Renal pelvis (tissue), 12 donors: ENCODE measurements at places on chromosomes 7 and 10.

DNA sequence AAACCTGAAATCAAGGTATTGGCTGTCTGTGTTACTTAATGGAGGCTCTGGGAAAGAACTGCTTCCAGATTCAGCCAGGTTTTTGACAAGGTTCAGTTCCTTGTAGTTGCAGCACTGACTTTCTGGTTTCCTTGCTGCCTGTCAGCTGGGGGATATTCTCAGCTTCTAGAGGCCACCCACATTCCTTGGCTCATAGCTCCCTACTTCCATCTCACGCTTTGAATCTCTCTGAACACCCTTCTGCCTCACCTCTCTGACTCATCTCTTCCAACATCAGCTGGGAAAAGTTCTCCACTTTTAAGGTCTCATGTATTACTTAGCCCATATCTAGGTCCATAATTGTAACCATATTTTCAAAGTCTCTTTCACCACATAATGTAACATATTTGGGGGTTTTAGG, 22.9 kb upstream of the GPR22 start:
- no peak for DNase-seq

DNA sequence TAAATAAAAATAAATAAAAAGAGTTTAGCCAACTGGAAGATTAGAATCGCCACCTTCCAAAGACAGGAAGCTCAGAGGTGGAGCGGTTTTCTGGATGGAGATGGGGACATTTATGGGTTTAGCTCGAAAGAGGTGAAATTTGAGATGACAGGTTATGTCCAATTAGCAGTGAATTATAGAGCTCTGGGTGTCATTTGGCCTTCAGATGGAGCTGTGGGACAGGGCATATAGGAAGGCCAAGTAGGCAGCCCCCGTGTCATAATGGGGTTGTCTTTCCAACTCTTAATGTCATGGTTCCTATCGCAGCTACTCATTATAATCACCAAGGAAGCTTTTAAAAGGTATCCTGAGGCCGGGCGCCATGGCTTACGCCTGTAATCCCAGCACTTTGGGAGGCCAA, 21.0 kb upstream of the EEPD1 start:
- DNase-seq = peak; percentile 43

DNA sequence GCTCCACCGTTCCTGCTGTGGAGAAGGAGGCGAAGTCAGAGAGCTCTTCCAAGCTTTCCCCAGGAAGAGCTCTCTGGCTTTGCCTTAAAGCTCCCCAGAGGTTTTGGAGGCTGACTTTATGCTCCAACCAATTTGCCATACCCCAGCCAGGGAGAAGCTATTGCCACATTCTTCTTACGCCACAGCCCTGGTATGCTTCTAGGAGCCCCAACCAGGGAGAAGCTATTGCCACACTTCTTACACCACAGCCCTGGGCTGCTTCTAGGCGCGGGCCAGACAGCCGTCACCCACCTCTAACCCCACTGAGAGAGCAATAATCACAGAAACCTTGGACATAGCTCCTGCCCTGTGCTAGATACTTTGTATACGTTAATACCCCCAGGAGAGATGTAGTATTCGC, 951 bp downstream of the ELOVL3 start:
- DNase-seq = no peak

GRCh38 chr10:113175756-113176651, 226.0 kb downstream of the TCF7L2 start:
- DNase-seq = no peak

DNA sequence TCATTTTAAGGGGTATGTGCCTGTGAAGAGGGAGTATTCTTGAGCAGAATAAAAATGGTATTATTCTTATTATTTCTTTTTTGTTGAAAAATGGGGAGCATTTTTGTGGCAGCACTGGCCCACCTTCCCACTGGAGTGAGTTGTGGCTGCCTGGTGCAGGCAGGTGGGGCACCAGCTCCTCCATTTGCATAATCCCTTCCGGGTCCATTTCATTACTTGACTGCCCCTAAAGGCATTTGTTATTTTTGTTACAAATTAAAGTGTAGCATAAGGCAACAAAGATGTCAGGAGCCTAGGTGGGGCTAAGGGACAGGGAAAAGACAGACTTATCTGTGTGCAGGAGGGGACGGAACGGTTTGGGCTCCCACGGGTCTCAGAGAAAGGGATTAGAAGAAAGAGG, 26.8 kb downstream of the GOLGA7B start:
- DNase-seq = no peak

- no peak for DNase-seq
These were observed 45.3 kb downstream of the TSPAN15 start for GRCh38 chr10:69496352-69497230.

DNA sequence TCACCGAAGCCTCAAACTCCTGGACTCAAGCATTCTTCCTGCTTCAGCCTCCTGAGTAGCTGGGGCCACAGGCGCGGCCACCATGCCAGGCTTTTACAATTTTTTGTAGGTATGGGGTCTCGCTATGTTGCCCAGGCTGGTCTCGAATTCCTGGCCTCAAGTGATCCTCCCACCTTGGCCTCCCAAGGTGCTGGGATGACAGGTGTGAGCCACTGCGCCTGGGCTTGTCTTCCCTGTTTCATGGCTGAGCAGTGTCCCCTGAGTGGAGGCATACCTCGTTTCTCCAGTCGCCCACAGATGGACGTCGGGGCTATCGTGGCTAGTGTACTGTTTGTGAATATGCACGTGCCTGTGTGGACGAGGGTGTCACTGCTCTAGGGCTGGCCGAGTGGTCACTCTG, 11.3 kb downstream of the INPP5A start:
- DNase-seq = no peak

GRCh38 chr7:138749960-138750359, 47.8 kb upstream of the TMEM213 start:
- no peak for DNase-seq

DNA sequence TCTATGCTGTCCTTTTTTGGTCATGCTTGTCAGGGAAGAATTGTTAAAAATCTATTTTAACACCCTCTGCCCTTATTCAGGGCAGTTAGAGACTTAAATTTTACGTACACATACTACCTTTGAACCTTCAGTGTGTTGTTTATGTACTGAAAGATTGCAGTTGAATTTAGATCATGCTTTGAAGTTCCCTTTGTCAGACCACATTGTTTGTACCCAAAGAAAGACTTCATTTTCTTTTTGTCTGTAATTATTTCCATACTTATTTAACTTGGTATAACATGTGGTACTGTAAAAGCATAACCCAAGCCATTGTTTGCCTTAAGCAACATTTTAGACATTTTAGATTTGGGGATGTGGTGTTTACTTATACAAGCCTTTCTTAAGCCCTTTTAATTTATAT, 96.1 kb downstream of the MMRN2 start:
- no peak for DNase-seq

DNA sequence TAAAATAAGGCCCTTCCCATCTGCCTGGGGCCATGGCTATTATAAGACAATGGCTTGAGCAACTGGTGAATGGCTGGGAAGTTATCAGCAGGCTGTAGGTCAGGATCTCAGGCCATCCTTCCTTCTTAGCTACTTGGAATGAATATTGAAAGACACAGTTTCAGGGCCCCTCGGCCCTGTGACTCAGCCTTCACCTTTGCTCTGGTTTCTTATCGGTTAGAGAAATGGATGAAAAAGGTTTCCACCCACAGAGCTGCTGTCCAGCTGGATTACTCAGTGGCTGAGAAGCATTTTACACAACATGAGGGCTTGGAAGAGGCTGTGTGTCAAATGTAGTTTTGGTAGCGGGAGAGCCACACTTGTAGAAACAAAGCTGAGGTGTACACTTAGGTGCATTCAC, 9.4 kb downstream of the ACSL5 start:
- DNase-seq = no peak

- no peak for DNase-seq
These were observed 169.0 kb upstream of the KIAA1217 start for GRCh38 chr10:24039897-24040296.

DNA sequence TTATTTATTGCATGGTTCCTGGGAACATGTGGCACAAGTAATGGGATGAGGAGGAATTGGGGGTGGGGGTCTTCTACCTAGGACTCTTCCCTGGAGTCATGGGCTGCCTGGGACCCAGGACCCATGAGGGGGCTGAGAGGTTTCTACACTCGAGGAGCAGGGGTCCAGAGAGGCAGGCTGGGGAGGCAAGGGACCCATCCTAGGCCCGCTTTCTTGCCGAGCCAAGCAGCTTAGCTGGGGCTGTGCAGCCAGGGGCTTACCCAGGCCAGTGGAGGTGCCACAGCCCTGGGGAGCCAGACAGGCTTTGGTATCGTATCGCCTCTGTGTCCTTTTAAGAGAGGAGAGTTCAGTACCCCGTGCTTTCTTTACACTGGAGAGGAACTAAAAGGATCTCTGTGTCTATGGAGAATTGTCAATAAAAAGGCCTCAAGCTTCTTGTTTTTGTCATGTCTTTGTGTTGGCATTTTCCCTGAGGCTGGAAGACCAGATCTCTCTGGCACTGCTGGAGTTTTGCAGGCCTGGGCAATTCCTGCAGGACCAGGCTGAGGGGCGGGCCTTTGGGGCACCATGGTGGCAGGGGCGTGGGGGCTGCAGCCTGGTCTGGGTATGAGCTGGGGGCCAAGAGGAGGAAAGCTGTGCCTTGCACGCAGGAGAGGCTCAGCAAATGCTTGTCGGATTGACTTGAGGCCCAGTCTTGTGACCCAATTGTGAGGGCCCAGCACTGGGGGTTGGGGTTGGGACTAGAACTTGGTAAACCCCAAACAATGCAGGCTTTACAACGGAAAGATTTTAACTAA, 11.1 kb downstream of the SFRP5 start:
- DNase-seq = no peak

DNA sequence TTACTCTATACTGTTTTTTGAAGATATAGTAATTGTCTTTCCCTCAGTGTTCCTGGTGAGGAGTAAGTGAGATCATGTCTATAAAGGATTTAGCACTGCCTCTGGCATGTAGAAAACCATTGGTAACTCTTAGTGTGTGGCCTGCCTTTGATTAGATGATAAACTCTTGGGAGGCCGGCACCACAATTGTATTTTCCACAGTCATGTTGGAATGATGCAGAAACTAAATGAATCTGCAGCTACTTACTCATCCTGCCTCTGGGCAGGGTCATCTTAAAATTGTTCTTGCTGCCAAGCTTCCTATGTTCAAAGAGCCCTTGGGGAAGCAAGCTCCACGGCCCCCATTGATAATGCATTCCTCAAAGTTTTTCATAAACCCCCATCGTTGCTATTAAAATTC, 204.6 kb downstream of the ANKRD7 start:
- no peak for DNase-seq

DNA sequence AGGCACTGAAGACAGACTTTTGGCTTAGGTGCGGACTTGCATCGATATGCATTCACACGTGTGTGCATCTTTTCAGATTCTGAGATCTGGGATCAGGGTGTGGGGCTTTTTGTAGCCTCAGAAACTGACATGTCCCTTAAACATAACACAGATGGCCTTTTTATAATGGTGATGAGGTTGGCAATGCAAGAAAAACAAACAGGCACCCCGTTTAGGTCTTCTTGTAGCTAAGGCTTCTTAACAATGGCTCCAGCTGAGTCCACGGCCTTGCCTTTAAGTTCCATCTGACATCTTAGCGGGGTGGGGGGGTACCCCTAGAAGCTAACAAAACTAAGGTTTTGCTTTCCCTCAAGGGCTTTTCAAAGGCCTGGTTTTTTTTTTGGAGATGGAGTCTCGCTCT, 146.3 kb downstream of the PRPF18 start:
- no peak for DNase-seq

DNA sequence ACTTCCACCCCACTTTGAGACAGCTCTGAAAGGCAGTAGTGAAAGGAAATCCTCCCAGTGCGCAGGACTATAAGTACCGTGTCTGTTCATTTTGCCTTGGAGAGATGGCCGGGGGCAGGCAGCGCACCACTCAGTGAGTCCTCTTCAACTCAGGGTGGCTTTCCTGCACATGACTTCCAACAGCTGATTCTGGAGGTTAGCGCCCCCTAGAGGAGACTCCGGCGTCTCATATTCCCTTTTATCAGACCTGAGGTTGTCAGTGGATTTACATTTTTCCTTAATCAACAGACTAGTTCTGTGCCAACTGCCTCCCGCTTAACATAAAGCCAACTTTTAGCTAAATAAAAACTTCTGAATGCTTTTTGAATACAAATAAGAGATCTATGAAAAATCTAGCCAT, 101.0 kb downstream of the HERPUD2 start:
- no peak for DNase-seq

DNA sequence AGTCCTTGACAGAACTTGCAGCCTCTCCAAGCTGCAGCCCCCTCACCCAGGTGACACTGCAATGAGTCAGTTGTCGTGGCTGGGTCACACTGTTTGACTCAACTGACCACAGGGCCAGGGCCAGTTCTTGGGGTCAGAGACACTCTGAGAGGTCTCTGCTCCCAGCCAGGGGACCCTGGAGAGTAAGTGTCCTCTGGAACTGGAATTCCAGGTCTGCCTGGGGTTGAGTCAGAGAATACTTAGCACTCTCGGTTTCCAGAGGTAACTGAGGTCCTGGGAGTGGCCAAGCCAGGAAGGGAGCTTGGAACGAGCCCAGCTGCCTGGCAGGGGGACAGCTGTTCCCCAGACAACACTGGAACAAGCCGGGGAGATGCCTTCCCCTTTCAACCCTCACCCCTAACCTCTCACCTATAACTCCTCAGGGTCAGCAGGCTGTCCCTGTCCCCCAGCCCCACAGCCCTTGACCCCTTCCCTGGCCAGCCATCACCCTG, 2.2 kb upstream of the MYL10 start:
- DNase-seq = no peak

- DNase-seq = no peak
These were observed 247.4 kb upstream of the CACNA2D1 start for GRCh38 chr7:82690929-82691328.

GRCh38 chr10:79942261-79943185, 6.4 kb downstream of the SFTPD start:
- no peak for DNase-seq

- no peak for DNase-seq
These were observed 11.7 kb upstream of the ARPC1B start for GRCh38 chr7:99362801-99363200.

GRCh38 chr10:13943735-13944398, 357.1 kb downstream of the PRPF18 start:
- no peak for DNase-seq

GRCh38 chr7:30510124-30511075, 5.8 kb upstream of the GGCT start:
- no peak for DNase-seq

GRCh38 chr7:28872226-28872625, 85.9 kb downstream of the TRIL start:
- DNase-seq = no peak

GRCh38 chr7:52944921-52945320, 90.5 kb upstream of the POM121L12 start:
- no peak for DNase-seq
